ENCODE measurements at places on chromosomes 3 and 15.

DNA sequence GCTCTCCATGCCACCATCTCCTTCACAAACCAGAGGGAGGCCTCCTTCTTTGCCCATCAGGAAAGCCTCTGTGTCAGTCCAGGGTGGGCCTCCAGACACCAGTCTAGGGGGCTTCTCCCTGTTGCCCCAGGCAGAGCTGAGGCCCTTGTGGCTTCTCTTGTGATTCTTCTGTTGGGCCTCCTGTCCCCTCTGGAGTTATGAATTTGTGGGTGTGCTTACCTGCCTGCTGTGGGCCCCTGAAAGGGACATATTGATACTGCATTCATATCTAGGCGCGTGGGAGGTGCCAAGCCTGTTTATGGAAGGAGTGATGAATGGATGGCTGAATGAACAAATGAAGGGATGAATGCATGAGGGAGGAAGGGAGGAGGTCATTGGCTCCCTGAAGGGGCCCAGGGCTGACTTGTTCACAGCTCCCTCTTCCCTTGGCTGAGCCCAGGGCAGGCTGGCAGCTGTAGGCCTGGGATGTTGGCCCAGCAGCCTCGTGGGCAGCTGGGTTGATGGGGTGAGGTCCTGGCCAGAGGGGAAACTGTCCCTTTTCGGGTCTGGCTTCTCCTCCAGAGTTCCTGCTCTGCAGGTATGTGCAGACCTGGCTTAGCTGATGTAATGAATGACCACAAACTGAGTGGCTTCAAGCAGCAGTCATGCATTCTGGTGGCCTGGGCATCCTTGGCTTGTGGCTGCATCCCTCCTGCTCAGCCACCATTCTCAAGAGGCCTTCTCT, 195.4 kb downstream of the GOLGA6L6 start:
- DNase-seq, result no peak

DNA sequence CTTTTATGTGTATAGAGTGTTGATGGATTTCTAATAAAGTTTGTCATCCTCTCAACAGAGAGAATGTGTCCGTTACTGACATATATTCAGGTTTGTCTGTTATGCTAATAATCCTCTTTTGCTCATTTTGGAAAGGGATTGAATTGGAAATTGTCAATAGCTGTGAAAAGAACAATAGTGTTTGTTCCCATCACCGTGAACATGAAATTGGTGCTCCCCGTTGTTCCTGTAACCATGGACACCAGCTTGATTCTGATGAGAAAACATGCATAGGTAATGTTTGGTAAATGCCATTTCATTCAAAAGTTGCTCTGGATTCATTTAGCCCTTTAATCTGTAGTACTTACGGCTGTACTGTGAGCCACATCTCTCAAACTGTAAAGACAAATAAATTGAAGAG, 707.0 kb upstream of the GOLIM4 start:
- DNase-seq, result no peak

DNA sequence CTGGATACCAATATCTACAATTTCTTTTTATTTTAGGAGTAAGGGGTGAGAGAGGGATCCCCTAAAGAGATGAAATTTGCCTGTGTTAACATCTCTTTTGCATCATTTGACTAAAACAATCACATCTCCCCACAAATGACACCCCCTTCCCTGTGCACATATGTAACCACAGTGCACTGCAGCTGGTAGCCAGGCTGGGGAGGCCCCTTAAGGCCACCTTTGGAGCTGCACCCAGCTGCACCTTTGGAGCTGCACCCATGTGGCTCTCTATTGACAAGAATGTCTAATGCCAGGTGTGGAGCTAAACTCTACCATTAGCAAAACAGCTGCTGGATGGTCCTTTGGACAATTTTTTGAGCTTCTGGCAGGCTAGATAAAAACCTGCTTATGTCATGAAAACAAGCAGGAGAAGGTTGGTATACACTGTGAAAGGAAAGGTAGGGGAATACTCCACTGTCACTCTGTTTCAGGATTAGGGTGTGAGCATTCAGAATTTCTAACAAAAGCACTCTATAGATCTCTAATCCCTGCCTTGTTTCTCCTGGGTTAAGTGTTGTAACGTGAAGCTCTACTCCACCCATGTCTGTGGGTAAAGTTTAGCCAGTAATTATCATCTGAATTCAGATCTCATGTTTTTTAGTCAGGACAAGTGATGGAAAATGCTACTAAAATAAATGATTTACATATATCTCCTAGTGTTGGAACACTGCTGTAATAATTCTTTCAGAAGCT, 52.1 kb downstream of the TFG start:
- peak; percentile 19 for DNase-seq

GRCh38 chr15:83380682-83381081, 66.5 kb upstream of the SH3GL3 start:
- DNase-seq, result peak; percentile 52

- no peak for DNase-seq
Measured at GRCh38 chr15:22229990-22230819, 149.9 kb downstream of the OR4M2 start.

DNA sequence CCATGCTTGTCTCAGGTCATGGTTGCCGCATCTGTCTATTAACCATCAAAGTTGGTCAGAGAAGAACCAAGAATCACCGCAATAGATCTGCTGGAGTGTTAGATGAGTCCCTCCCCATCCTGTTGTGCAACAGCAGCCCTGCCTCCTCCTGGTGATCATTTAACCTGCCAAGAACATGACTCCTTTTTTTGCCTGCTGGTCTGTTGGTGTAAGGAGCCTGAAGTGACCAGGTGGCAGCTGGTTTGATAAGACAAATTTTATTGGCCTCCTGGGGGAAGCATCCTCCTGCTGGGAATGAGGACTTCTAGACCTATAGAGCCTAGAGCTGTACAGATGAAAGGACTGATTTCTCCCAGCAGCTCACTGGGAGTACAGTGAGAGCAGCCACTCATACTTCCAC, 43.5 kb upstream of the RAF1 start:
- no peak for DNase-seq

- DNase-seq, result no peak
Measured at GRCh38 chr15:60413231-60413824, 15.5 kb upstream of the ANXA2 start.

DNA sequence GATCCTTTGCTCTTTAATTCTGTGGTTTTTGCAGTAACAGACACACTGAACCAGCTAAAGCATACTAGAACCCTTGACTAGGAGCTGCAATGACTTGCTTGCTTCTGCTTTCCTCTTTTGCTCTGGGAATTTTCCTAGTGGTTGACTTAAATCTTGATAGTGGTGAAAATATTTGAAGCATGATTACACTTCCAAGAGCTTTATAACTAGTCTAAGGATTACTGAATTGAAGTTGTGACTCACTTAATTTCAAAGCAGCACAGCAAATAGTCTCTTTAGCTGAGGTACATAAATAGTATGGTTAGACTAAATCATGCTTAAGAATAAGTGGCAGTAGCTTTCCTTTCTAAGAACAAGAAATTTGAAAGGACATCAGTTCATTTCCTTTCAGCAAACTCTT, 513.5 kb upstream of the GBE1 start:
- DNase-seq, result no peak
